Neuronal stem cell (in vitro differentiated cells): ENCODE measurements at places on chromosomes 3 and 15.

GRCh38 chr3:71371282-71371681, 212.2 kb downstream of the FOXP1 start:
- no peak for DNase-seq

- DNase-seq: no peak
Measured at GRCh38 chr3:153090973-153091372, 71.1 kb upstream of the RAP2B start.

- DNase-seq: no peak
Measured at GRCh38 chr3:57890874-57891273, 117.3 kb upstream of the FLNB start.

GRCh38 chr3:19937459-19938294, 3.7 kb upstream of the EFHB start:
- no peak for DNase-seq

DNA sequence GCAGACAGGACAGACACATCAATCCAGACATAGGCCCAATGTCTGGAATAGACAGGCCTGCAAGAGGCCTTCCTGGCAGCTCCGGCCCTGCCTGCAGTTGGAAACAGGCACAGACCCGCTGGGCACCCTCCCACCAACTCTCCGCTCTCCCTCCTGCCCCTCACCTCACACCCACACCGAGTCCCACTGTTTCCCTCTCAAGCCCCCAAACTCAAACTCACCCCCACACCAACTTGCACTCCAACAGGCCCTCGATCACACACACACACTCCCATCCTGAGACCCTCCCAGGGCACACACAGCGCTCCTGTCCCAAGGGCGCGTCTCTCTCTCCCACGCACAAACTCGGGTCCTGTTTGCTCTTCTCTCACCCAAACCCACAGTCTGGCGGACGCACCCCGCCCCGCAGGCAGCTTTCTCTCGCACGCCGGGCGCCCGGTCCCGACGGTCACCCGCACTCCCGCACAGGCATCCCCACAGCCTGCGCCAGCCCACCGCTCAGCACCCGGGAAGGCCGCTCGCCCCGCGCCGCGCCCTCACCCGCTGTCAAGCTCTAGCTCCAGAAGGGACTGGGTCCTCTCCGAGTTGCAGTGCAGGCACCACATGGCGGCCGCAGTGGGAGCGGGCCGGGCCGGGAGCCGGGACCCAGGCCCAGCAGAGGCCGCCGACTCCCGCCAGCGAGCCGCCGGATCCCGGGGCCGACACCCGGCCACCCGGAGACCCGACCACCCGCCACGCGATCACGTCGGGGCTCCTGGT, 106.2 kb downstream of the IQSEC1 start:
- DNase-seq: no peak

GRCh38 chr15:38610748-38611147, 46.1 kb upstream of the RASGRP1 start:
- no peak for DNase-seq

DNA sequence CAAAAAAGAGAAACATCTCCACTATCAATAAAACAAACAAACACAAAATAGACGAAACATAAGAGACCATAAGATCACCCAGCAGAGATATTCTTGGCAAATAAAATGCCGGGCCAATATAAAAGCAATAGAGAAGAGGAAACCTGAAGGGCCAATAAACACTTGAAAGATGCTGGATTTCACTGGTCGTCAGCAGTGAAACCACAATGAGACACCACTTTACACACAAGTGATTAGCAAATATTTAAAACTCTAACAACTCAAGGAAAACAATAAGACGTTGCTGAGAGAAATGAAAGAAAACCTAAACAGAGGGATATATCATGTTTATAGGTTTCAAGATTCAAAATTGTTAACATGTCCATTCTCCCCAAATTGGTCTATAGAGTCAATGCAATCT, 148.5 kb downstream of the WDR76 start:
- DNase-seq: no peak

DNA sequence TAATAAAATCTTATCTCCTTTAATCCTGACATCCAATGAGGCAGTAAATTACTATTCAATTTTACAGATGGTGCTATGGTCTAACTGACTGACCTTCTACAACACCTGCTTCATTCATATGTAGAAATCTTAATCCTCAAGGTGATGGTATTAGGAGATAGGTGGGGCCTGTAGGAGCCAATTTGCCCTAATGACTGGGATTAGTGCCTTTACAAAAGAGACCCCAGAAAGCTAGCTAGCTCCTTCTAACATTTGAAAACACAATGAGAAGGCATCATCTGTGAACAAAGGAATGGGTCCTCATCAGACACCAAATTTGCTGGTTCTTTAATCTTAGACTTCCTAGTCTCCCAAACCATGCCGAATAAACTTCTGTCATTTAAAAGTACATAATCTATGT, 137.4 kb upstream of the UBP1 start:
- DNase-seq: peak; percentile 47

- DNase-seq: no peak
Measured at GRCh38 chr3:23113455-23114171, 89.5 kb upstream of the UBE2E2 start.

DNA sequence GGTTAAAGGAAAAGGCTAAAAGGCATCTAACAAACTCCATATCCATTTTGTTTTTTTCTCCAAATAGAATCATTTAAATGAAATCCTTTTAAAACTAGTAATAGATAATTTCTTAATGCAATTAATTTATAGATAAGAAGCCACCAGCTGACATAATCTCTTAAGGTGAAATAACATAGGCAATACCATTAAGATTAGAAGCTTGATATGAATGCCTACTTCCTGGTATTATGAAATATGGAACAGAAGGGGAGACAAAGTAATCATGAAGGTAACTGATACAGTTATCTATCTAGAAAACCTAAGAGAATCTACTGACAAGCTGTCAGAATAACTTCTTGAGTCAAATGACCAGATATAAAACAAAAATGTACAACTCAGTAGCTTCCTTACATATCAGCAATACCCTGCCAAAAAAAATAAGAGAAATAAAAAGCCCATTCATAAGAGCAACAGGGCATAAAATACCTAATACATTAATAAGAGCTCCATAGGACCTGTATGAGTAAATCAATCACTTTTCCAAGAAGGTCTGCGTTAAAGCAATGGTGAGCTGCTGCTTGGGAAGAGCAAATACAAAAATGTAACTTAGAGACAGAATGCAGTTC, 10.7 kb downstream of the EHD4 start:
- no peak for DNase-seq

GRCh38 chr3:53259427-53260259, 3.8 kb upstream of the TKT start:
- no peak for DNase-seq

DNA sequence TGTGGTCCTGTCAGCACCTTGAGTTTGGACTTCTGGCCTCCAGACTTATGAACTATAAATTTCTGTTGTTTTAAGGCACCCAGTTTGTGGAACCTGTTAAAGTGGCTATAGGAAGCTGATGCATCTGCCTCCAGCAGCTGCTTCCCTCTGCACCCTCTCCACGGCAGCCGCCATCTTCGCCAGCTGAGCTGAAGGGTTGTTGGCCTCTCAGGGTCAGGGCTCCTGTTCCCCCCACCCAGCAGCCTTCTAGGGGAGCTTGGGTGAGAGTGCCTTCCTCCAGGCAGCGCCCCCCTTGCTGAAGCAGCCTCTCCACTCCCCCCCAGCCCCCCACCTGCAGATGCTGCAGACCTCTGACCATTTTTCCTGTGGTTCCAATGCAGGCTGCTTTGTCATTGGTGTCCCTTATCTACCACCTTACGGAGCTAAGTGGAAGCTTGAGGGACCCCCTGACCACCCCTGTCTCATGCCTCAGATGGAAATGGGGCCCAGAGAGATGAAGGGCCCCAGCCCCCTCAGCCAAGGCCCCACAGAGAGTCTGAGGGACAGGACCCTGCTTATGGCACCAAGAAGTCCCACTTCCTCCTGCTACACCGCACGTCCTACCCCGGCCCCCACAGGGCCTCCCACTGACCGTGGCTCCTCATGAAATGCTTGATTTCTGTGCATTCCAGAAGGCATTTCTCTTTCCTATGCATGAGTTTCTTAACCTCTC, 61.4 kb upstream of the TLE3 start:
- DNase-seq: no peak

GRCh38 chr15:31359702-31360111, 33.1 kb downstream of the KLF13 start:
- no peak for DNase-seq

GRCh38 chr3:42537350-42537749, 34.9 kb downstream of the VIPR1 start:
- DNase-seq: no peak

DNA sequence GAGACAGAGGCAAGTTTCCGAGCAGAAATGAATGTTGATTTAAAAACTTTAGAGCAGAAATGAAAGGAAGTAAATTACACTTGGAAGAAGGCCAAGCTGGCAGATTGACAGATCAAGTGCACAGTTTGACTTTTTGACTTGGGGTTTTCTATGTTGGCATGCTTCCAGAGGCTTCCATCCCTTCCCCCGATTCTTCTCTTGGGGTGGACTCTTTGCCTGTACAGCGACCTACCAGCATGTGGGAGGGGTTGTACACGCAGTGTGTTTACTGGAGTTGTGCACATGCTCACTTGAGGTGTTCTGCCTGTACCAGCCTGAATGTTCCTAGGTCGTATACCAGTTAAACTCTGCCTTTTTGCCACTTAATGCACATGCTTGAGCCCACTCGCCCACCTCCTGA, 701.5 kb upstream of the GBE1 start:
- no peak for DNase-seq

GRCh38 chr15:27125185-27125584, 154.2 kb downstream of the GABRG3 start:
- DNase-seq: no peak

DNA sequence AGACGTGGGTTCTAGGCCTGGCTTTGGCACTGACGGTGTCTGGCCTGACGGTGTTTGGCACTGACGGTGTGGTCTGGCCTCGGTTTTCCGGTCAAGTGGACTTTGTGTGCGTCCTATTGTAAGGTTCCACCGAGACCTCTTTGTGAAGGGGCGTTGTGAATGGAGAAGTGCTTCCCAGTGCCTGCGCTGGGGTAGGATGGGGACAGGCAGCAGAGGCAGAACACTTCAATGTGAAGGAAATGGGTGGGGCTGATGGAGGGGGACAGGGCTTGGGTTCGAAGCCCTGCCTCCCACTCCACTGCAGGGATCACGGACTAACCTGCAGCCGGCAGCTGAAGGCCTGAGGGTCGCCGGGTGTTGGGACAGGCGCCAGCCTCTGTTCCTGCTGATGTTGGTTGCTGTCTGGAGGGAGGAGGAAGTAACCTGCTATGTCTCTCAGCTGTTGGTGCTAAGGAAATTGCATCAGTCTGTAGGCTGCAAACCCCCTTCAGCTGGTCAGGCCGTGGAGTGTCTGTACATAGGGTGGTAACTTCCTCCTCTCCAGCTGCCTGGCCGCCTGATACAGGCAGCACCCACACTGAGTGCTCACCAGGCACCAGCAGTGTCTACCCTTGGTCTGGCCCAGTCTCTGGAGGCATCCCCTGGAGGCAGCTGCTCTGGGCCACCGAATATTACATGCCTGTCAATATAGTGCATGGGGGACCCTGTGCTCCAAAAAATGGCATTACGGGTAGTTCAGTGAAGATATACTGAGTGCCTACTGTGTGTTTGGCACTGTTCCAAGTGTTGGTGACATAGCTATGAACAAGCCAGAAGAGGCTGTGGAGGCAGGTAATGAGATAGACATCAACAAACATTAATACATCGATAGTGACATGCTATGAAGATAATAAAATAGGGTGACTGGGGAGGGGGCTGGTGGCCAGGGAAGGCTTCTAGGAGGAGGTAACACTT, 1.1 kb downstream of the TM6SF1 start:
- no peak for DNase-seq

DNA sequence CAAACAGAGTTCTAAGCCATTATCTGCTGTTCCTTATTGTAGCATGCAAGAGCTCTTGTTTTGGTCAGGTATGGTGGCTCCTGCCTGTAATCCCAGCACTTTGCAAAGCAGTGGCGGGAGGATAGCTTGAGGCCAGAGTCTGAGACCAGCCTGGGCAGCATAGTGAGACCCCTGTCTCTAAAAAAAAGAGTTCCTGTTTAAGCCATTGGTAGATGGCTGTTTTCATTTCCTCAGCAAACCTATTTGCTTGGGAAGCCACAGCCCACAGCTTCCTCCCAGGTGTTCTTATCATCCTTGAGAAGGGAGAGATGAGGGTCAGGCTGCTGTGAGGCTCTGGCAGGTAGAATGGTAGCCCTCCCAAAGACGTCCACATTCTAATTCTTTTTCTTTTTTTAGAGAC, 24.4 kb upstream of the FAM81A start:
- no peak for DNase-seq

DNA sequence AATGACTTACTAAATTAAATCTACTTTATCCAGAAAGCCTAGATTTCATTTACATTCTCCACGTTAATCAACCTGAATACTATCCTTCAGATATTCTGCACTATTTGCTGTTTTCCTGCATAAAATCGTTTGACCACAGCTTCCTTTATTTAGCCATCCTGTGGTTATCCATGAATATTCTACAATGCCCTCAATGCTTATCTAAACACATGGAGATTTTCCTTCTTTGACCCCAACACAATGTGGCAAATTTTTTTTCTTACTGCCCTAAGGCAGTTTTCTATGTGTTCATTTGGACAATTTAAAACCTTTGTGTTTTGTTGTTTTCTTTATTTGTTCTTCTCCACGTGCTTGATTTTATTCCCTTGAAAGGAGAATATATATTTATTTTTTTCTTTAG, 495.5 kb upstream of the ROBO1 start:
- no peak for DNase-seq

- no peak for DNase-seq
Measured at GRCh38 chr3:58143417-58144055, 67.2 kb downstream of the DNASE1L3 start.

GRCh38 chr3:189324538-189325138, 152.9 kb downstream of the TPRG1 start:
- DNase-seq: no peak

DNA sequence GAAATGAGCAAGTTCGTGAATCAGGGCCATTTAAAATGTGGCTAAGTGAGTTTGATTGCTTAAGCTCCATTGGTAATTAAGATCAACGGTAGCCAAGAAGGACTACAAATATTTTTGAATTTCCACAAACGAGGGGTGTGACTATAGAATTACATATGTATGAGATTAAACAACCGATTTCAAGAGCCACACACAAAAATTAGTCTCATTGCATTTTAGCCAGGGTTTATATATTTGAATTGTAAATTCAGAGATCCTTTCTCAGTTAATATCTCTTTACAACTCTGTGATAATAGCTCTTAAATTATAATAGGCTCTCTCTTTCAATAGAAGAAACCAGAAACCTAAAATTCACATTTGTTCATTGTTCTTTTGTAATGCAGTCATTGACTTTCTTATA, 325.6 kb upstream of the ICE2 start:
- no peak for DNase-seq

- DNase-seq: peak; percentile 42
Measured at GRCh38 chr15:65184305-65184867, 756 bp downstream of the CLPX start.

- no peak for DNase-seq
Measured at GRCh38 chr15:48553559-48553958, 92.0 kb downstream of the FBN1 start.

GRCh38 chr15:99145778-99146177, 40.9 kb downstream of the SYNM start:
- DNase-seq: no peak
